ENCODE measurements at places on chromosomes 6 and 20. TPM values are rescaled to one million over a fixed set of nuclear protein-coding genes. Genes with fewer than 3 reads are reported as not detected.

DNA sequence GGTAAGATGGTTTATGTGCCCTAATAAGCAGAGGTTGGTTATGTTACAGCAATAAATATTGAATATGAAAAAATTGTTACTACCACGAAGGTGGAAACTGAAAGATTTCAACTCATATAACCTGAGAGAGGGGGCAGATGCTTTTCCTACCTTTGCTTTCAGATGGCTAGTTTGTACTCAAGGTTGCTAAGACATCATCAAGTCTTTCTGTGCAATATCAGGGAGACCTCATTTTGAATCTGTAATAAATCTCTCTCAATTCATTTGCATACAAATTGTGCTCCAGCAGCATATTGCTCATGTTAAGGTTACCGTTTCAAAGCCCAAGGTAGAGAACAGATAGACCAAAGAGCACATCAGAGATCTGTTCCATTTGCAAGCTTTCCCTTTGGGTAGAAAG lies 220.4 kb downstream of the KHDC1L start:
- no peak for DNase-seq

TAB2 gene
- 52.0 TPM for total RNA-seq

- no peak for DNase-seq
Measured at GRCh38 chr6:99951016-99951805, 42.8 kb downstream of the MCHR2 start.

DNA sequence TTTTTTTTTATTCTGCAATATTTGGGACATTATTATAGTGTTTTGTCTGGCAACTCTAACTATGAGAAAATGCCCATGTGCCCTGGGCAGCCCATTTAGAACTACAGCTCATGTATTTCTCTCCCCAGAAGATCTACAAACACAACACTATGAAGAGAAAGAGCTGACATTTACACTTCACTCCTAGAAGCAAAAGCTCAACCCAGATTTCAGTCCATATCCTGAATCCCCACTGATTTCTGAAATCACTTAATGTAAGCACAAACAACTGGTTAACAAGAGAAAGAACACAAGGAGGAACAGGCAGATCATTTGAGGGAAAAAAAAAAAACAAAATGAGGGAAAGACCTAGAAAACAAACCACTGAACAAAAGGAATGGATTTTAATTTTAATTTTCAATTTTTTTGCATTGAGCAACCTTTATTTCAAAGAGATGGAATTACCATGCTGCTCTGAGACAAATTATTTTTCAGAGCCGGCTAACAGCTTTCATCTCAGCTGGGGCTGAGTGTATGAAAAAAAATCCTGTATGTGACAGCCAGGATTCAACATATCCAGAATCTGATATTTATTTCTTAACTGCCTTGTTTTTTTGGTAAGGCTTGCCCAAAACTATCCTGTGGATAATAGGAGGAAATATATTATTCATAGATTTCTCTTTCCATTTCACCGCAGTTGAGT lies 32.5 kb downstream of the KIAA0319 start:
- peak; percentile 79 for DNase-seq

DNA sequence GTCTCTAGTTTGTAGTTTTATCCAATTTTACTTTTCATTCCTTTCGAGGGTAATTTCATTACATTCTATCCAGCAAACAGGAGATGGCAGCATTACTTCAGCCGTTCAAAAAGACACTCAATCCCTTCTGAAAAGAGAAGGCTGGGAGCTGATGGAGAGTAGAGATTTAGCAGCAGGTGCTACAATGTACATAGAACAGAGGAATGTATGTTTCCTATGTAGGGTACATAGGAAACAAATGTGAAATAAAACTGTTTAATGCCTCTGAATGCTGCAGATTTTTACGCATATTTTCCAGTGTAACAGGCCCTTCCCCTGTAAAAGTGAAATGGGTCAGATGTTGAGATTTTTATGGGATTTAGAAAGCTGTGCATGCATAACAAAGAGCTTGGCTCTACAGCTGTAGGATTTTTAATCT lies 16.0 kb downstream of the RPS12 start:
- DNase-seq, result peak; percentile 44

DNA sequence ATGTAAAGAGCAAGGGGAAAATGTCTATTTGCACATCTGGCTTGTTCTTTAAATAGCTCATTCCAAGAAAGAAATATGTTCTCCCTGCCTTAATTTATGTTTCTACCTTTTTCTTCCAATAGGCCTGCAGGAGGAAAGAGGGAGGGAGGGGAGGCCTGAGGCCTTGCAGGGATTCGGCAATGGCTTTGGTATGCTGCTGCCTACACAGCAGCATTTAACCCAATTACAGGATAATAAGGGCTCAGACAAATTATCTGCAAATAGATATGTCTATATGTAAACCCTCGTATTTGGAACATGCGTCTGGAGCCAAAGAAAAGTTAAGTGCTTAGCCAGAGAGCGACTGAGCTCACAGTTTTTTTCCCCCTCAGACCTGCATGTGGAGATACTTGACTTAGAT lies 277.2 kb downstream of the CDC5L start:
- no peak for DNase-seq

RBL1 gene
- 15.9 TPM for total RNA-seq

PCIF1 gene
- 11.6 TPM for total RNA-seq

DNA sequence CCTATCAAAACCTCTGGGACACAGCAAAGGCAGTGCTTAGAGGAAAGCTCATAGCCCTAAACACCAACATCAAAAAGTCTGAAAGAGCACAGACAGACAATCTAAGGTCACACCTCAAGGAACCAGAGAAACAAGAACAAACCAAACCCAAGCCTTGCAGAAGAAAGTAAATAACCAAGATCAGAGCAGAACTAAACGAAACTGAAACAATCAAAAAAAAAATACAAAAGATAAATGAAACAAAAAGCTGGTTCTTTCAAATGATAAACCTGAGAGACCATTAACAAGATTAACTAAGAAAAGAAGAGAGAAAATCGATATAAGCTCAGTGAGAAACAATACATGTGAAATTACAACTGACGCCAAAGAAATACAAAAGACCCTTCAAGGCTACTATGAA lies 34.8 kb upstream of the RUNX2 start:
- DNase-seq, result no peak

- no peak for DNase-seq
Measured at GRCh38 chr6:87431263-87431662, 23.5 kb downstream of the CFAP206 start.

- DNase-seq, result no peak
Measured at GRCh38 chr20:24813496-24813895, 135.6 kb upstream of the CST7 start.

ZBTB46 gene
- 39.7 TPM for total RNA-seq

SAMD10 gene
- 1.4 TPM for total RNA-seq

PACSIN1 gene
- 0.12 TPM for total RNA-seq

IL17F gene
- not detected for total RNA-seq

FBXO30 gene
- total RNA-seq, result 7.7 TPM
